Effector memory CD4-positive, alpha-beta T cell (primary cell): ENCODE measurements at places on chromosomes 5 and 9.

GRCh38 chr5:39419796-39420195 is 5.0 kb downstream of the DAB2 start:
- no peak for DNase-seq

- no peak for DNase-seq
Observed at GRCh38 chr5:148623741-148624140, 30.6 kb downstream of the HTR4 start.

DNA sequence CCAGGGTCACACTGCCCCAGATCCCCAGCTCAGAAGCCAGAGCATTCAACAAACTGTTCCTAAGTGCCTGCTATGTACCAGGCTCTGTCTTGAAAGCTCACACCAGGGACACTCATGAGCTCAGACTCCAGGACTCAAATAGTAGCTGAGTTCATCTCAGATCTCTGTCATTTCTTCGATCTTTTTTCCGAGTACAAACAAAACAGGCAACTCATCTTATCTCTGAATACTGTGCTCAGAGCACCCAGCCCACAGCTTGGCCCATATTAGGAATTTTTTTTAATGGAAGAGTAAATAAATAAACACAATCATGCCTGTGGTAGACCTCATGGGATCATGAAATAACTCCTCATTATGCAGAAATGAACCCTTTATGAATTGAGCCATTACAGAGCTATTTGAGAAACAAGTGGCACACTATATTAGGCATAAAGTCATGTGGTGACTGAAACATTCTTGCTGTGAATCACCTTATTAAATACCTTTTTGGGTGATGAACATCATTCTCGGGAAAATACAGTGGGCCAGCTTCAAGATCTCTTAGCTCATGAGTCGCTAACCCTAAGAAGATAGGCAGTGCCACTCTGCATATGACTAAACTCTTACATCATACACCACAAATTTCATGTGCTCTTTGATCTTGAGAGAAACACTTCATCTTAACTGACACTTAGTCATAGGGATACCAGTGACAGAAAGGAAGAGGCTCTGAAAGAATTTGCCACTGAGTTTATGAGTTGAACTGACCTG is 9.9 kb downstream of the SH3RF2 start:
- no peak for DNase-seq

- DNase-seq: no peak
Observed at GRCh38 chr5:109413458-109413857, 3.7 kb upstream of the PJA2 start.

- DNase-seq: no peak
Observed at GRCh38 chr5:179914032-179914755, 6.5 kb upstream of the TBC1D9B start.

DNA sequence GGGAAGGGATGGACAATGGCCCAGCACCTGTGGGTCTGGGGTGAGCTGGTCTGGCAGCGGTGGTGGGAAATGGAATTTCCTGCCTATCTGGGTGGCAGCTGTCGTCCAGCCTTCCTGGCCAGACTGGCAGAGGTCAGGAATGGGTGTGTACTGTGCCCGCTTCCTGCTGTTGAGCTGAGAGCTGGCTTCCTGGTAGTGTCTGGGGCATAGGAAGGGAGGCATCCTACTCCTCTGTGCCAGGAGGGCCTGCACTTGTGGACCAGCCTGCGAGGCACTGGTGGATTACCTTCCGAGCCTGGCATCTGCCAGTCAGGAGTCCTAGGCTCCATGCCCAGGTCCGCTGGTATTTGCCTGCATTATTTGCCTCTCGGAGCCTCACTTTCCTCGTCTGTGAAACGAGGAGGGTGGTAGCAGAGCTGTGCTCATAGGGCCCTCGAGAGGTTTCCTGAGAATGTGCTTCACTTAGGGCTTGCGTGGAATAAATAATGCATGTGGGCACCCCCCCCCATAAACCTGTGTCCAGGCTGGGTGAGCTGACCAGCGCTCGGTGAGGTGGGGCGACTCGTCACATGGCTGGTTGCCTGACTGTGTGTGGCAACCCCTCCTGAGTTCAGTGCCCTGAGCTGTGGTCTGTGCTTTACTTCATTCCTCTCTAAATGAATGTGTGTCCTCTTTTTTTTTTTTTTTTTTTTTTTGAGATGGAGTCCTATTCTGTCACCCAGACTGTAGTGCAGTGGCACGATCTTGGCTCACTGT is 47.7 kb downstream of the HMCN2 start:
- DNase-seq: no peak

DNA sequence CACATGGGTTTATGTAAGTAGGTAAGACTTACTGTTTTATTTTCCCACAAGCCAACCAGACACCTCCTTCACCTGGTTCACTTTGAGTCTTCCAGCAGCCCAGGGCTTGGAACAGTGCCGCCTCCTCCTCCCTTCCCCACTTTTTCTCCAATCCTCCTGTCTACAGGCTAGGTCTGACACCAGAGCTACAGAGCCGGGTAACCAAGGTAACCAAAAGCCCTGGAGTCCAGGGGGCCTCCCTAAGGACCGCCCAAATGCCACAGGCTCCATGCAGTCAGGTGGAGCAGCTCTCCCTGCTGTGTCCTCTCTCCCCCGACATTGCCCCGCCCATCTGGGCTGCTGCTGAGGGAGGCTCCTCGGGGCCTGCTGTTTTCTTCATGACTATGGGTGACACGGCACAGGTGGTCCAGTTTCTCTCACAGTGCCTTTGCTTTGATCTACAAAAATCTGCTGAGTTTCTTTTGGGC is 138.0 kb upstream of the EFNA5 start:
- DNase-seq: no peak

GRCh38 chr5:154386952-154387629 is 58.7 kb upstream of the SAP30L start:
- DNase-seq: no peak

GRCh38 chr5:106862450-106863193 is 808.1 kb downstream of the EFNA5 start:
- no peak for DNase-seq

GRCh38 chr9:115198001-115198400 is 80.0 kb upstream of the TNC start:
- no peak for DNase-seq

DNA sequence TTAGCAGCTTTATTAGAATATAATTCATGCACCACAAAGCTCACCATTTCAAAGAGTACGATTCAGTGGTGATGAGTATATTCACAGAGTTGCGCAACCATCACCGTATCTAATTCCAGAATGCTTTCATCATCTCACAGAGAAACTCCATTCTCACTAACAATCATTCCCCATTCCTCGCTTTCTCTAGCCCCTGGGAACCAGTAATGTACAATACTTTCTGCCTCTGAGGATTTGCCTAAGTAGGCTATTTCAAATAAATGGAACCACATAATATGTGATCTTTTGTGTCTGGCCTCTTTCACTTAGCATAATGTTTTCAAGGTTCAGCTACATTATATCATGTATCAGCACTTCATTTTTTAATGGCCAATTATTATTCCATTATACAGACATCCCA is 145.1 kb upstream of the ADAMTS16 start:
- DNase-seq: no peak

DNA sequence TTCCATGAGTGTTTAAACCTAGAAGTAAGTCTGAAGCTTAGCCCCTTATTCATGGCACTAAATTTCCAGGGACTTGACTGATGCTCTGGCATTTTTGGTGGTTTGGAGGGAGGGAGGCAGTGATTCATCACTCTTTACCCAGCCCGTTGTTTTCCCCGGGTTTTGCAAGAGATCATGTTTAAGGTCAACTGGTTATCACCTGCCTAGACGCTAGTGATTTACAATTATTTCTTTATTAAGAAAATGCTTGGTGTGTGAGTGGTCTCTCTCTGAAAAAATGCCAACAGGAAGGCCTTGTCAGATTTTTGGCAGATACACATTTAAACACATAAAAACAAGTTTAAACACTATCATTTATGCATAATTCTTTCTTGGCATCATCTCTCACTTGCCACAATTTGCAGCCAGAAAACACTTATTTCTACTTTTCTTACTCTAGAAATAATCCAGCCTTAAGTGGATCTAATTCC is 737.9 kb upstream of the ZNF608 start:
- no peak for DNase-seq

- no peak for DNase-seq
Observed at GRCh38 chr9:122370869-122371755, at the start of gene PTGS1. TSS of gene PTGS1 (plus strand) at chr9:122371024. CDS start at chr9:122371085, 61 bp downstream.

- no peak for DNase-seq
Observed at GRCh38 chr9:121685146-121685794, 33.8 kb downstream of the DAB2IP start.

GRCh38 chr9:29969856-29970647 is 2396.8 kb upstream of the C9orf72 start:
- no peak for DNase-seq

DNA sequence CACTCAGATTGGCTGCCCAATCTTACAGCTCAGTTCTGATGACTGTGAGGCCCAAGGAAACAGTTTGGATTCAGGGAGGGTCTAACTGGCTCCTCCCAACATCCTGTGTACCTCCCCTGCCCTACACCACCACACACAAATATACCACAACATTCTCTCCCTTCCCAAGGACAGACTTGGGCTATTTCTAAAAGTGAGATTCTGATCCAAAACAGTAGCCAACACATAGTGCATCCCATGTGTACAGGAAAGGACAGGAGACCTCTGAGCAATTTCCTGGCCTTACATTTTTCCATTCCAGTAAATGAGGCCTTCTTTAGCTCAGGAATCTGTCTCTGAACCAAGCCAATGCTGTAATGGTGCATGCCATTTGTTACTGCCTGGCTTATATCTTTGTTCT is 20.8 kb downstream of the ZNF366 start:
- no peak for DNase-seq

DNA sequence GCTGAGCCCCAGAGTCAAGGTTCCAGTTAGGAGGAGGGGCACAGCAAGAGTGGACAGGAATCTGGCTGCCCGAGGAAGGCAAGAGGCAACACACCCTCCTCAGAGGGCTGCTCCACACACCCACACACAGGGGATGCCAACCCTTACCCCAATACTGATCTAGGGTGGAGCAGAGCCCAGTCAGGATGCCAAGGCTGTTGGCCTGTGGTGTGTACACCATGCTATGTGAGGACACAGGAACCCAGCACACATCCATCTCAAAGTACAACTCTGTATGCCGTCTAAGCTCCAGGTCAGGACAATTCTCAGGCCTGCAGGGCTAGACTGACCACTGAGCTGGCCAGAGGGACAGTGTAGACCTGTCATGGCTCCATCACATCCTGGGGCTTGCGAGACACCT is 2.6 kb downstream of the SEPTIN8 start:
- DNase-seq: no peak

GRCh38 chr5:157186309-157187045 is 5.8 kb downstream of the ITK start:
- DNase-seq: no peak

DNA sequence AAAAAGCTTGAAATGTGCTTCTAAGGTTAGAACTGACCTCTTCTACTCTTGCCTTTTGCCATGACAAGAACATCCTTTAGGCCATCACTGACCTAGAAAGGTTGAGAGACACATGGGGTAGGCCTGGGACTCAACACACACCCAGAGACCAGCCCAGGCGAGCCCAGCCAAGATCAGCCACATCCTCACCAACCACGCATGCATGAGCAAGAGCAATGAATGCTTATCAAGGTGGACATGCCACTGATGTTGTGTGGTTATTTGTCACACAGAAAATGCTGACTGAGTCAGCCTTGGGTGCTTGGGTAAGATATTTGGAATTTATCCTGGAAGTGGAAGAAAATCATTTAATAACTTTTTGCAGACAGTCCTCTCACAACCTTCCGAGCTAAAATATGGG is 39.4 kb downstream of the SMIM23 start:
- no peak for DNase-seq

GRCh38 chr9:101764472-101764871 is 26.0 kb upstream of the GRIN3A start:
- DNase-seq: no peak

DNA sequence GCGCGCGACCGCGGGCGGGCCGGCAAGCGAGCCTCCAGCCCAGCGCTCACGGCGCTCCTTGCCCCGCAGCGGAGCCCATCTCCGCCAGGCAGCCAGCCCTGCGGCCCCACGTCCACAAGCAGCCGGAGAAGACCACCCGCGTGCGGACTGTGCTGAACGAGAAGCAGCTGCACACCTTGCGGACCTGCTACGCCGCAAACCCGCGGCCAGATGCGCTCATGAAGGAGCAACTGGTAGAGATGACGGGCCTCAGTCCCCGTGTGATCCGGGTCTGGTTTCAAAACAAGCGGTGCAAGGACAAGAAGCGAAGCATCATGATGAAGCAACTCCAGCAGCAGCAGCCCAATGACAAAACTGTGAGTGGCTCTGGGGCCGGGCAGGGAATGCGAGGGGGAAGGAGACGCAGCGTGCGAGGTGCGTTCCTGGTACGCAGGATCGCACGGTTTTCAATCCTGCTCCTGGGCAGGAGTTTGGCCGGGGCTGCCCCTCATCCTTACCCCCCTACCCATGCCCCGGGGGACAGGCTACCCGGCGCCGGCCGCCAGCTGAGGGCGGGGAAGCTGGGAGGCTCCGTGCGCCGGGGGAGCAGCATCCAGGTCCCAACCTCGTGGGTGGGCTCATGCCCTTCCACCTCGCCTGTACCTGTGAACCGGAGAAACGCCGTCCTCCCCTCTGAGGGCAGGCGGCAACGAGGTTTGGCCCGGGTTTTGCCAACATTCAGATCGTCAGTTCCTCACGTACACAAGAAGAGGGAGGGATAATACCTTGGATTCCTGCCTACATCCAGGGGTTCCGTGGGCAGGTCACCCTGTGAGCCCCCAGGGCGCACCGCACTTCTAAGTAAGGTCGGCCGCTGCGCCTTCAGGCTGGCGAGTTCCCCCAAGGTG is 6.6 kb downstream of the ISL1 start:
- no peak for DNase-seq

- DNase-seq: no peak
Observed at GRCh38 chr9:69207503-69207902, 33.4 kb downstream of the TJP2 start.

GRCh38 chr5:1983919-1984695 is 101.4 kb upstream of the IRX4 start:
- no peak for DNase-seq

- DNase-seq: no peak
Observed at GRCh38 chr9:135210676-135211523, 123.4 kb downstream of the OLFM1 start.

GRCh38 chr5:14671414-14671813 is 6.9 kb downstream of the OTULIN start:
- DNase-seq: no peak

DNA sequence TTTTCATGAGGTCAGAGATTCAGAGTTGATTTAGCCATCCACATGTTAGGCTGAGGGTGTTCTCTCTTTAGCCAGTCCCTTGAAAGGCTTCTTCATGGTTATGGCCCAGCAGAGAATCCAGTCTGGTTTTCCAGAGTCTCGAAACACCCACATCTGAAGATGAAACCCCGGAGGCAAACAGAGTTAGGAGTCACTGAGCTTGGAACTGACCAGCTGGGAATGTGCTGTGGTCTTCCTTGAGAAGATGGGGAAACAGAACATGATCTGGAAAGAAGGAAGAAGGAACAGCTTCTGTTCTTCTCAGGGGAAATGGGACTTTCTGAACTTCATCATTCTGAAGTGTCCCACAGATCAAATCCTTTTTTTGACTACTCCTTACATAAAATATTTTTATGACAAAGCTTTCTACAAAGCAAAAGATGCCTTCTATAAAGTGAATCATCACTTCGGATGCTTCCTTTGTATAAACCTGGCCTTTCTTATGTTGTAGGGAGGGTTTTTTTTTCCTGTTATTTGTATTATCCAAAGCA is 45.4 kb downstream of the ZNF618 start:
- no peak for DNase-seq
